ENCODE measurements at places on chromosomes 7 and 10.
A peak's percentile ranks its signal among the peaks of the same experiment; 100 is the strongest.

- DNase-seq = peak; percentile 74
Observed at GRCh38 chr7:116511552-116512519, 12.3 kb downstream of the CAV2 start.

DNA sequence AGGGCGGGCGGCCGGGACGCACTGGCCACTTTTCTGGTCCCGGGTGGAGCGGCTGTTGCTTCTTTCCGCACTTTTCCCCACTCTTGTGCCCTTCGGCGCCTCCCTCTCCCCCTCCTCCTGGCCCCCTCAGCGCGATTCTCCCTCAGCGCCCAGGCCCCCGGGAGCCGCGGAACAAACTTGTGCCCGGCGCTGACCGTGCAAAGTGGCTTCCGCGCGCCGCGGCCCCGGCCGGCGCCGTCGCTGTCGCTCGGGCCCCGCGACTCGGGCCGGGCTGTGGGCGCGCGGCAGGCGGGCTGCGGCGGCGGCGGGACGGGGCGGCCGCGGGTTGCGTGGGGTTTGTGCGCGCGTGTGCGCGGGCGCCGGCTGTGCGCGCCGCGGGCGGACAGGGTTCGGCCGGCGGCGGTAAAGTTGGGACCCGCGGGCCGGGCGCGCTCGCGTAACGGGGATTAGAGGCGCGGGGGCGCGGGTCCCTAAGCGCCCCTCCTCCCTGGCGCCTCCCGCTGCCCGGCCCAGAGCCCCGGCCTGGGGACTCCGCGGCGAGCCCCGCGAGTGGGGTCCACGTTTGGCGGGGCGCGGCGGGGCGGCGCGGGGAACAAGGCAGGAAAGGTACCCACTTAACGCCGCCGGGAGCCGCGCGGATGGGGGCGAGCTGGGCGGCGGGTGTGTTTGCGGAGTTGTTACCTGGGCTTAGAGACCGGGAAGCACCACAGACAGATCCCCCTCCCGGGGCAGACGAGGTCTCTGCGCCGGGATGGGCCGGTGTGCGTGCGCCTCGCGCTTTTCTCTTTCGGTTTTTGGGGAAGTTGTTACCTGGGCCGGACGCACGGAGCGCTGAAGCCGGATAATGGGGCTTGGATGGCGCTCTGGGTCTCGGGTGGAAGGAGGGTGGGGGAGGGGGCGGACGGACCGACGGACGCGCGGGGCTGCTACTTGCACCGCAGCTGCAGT lies 860 bp downstream of the ZEB1 start:
- DNase-seq = no peak

DNA sequence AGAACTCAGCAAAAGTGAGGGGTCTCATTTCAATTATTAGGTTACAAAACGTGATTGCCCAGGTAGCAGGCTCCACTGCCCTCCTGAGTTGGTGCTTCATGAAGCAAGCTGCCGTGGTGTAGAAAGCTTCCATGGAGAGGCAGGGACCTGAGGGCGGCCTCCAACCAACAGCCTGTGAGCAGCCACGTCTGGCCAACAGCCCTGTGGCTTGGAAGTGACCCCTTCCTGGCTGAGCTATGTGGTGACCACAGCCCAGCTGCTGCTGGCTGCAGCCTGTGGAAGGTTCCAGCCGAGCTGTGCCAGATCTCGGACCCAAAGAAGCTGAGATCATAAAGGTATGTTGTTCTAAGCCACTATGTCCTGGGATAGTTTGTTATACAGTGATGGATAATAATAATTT lies 122.5 kb upstream of the KLF6 start:
- DNase-seq = no peak

DNA sequence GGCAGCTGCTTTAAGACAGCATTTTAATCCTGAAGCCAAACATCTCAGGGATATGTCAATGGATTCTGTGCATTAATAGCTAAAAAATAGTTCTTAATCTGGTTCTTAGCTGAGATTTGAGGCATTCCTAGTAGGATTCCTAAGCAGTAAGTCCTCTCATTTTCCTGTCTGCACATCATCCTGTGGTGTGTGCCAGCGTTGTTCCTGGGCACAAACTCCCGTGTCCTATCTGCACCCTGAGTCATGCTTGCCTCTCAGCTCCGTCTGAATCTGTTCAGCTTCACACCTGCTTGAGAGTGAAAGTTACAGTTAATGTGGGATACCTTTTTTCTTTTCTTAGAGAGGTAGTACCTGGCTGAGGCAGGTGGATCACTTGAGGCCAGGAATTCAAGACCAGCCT lies 19.5 kb downstream of the BAG3 start:
- no peak for DNase-seq

- DNase-seq = no peak
Observed at GRCh38 chr10:6411436-6411835, 168.6 kb downstream of the PRKCQ start.

DNA sequence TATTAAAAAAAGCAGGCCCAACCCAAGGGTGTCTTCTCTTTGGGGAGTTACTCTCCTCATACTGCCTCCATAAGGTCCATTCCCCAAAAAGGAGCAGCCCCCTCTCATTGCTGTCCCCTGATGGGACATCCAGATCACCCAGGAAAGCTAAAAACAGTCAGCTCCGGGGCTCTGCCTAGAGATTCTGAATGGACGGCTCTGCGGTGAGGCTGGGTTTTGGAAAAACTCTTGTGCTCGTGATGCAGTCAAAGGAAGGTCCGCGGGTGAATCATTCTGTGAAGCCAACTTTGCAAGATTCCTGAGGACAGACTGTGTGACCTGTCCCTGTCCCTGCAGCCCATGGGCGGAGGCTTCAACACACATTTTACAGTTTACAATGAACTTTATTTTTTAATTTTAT lies 351.5 kb downstream of the TYW1 start:
- no peak for DNase-seq

- DNase-seq = no peak
Observed at GRCh38 chr10:94405406-94405805, 3.1 kb downstream of the TBC1D12 start.

DNA sequence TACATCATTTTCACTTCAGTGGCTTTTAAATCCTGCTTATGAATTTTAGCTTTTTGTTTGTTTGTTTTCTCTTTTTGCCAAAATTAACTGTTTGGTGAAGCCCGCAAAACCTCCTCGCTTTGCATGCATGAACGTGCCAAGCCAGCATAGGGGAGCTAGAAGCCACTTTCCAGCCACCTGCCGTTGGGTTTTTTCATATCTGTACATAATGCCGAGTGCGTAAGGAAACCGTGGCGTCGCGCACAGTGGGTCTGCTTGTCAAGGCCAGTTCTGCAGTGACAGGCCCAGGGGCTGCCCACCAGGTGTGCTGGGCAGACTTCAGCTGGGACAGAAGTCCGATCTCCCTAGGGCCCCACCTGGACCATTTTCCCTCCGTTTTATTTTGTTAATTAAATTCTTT lies 41.1 kb downstream of the WIPI2 start:
- DNase-seq = no peak

DNA sequence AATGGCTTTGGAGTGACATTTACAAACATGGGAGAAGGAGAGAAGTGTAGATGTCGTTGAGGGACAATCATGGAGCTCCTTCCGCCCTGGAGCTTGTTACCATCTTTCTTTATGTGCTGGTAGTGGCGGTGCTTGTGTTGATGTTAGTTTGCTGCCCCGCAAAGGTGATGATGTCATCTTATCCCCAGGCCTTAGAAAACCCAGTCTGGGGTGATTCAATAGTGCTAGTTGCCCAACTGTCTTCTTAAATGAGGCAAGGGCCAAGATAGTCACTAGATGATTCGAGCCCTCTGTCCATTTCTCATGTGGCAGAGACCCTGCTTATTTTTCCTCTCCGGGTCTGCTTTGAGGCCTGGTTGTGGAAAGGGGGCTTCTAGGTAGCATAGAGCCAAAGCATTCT lies 277.4 kb downstream of the CCSER2 start:
- DNase-seq = no peak

GRCh38 chr7:22720791-22721786 lies 5.9 kb upstream of the IL6 start:
- DNase-seq = no peak

- DNase-seq = no peak
Observed at GRCh38 chr7:37467002-37467401, 18.3 kb upstream of the ELMO1 start.

GRCh38 chr7:134954197-134955082 lies 31.9 kb upstream of the AGBL3 start:
- peak; percentile 3 for DNase-seq

DNA sequence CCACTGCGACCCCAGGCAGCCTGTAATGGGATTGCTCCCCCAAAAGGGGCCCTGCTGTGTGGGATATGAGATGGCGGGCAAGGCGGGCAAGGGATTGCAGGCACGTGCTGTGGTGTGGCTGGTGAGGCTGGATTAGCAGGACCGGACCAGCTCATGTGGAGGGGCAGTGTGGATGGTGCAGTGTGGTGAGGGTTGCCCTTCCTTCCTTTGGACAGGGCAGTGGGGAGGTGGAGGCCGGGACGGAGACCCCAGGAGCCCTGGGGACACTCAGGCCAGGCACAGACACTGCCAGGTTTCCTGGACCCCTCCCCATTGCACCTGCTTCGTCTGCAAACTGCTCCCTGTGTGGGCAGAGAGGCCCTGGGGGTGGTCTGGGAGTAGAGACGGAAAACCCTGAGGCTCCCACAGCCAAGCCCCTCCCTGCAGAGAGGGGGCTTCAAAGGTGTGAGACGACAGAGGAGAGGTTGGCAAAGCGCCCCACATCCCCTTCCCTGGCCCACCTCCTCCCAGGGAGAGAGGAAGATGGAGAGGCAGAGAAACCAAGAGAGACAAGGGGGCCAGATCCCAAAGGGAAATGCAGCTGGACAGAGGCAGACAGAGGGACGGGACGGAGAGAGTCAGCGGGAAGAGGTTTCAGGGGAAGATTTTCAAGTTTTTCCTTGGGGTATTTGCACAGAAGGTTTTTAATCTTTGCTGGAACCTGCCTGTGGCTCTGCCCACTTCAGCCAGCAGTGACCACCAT lies 89.2 kb downstream of the MICALL2 start:
- no peak for DNase-seq

DNA sequence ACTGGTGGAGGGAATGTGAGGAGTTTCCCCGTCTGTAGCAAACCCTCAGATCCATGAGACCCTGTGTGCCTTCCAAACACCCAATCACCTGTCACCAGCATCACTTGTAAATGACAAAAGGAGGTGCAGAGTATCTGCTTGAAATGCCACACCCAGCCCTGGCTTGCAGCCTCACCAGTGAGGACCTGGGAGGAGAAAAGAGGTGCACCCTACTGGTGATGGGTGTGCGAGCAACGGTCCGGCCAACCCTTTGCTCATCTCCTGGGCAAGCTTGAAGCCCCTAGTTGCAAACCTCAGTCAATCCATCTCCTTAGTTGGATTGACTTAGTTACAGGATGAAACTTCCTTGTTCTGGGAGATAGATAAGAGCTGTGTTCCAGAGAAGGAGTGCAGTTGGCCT lies 62.4 kb upstream of the WAPL start:
- DNase-seq = no peak

DNA sequence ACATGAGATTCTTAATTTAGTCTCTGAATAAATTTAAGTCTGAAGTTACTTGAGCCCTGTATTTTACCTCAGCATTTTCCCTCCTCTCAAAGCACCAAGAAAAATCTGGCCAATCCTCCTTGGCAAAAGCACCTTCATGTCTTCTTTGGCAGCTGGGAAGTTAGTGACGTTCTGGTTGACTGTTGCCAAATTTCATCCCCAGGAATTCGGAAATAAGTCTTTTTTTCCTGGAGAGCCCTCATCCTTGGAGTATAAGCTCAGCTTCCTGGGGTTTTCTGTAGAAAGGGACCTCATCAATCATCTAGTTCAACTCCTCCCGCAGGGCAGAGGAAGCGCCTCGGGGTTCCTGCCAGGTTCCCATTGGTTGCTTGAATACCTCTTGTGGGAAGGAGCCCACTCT lies 377.6 kb downstream of the PHTF2 start:
- no peak for DNase-seq

DNA sequence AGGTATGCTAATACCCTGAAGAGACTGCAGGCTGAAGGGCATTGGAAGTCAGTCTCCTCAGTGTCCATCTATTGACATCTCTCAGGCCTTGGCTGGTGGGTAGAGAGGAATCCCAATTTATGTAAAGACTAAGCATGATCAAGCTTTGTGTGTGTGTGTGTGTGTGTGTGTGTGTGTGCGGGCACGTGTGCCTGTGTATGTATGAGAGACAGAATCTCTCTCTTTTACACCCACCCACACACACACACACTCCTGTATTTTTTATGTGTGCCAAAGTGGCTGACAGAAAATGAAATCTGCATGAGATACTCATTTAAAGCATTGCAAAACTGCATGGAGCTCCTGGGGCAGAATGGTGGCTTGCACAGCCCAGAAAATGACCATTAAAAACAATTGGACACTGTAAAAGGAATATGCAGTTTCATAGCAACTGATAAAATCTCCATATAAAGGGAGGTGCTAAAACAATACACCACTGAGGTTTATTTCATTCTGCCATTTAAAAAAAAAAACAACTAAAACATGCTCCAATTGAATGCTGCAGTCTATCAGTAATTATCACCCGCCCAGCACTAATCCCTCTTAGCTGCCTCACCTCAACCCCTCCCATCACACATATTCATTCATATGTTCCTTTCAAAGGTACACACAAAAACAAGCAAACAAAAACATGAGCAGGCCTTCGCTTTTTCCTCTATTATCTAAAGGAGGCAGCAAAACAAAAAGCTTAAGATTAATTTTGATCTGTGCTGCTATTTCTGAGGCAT lies 385.0 kb downstream of the KCNMA1 start:
- DNase-seq = no peak

GRCh38 chr10:58094985-58095718 lies 172.5 kb downstream of the IPMK start:
- no peak for DNase-seq

- DNase-seq = no peak
Observed at GRCh38 chr7:69228212-69228811, 370.0 kb upstream of the AUTS2 start.

GRCh38 chr7:3168869-3169268 lies 125.2 kb upstream of the CARD11 start:
- no peak for DNase-seq

- no peak for DNase-seq
Observed at GRCh38 chr7:111633878-111634277, 71.6 kb upstream of the IMMP2L start.

- no peak for DNase-seq
Observed at GRCh38 chr10:65670087-65670486, 1255.7 kb upstream of the LRRTM3 start.

DNA sequence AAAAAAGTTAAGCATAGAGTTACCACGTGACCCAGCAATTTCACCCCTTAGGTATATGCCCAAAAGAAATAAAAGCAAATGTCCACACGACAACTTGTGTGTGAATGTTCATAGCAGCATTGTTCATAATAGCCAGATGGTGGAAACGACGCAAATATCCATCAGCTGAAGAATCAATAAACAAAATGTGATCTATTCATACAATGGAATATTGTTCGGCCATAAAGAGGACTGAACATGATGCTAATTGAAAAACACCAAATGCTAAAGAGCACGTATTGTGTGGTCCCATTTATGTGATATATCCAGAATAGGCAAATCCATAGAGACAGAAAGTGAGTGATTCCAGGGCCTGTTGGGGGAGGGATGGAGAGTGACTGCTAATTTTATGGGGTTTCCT lies 18.3 kb upstream of the USP6NL start:
- DNase-seq = no peak

- DNase-seq = no peak
Observed at GRCh38 chr10:43128958-43129706, 9.1 kb upstream of the CSGALNACT2 start.

Measured in NCI-H2029 treated with DMSO at 0.1 percent for 48 hours (cell line).